A549 treated with AZD2906 at 1 μM for 4 hours (cell line): ENCODE measurements at places on chromosomes 6 and 20. TPM values are rescaled to one million over a fixed set of nuclear protein-coding genes. Genes with fewer than 3 reads are reported as not detected.

Gene CUL7
- 6.8 to 9.0 TPM (median 7.6 TPM) in 5 replicates for total RNA-seq

Gene PLAGL2
- 16.9 to 18.6 TPM (median 18.0 TPM) in 5 replicates for total RNA-seq

Gene BTNL2
- not detected in 5 replicates for total RNA-seq

Gene PPP1R16B
- 0.08 to 0.17 TPM (median 0.15 TPM) in 5 replicates for total RNA-seq

Gene HLA-DQB1
- not detected in 5 replicates for total RNA-seq

Gene GLP1R
- total RNA-seq, result not detected in 5 replicates

Gene TMEM170B
- 0.72 to 0.96 TPM (median 0.85 TPM) in 5 replicates for total RNA-seq

Gene MAK
- 0.09 to 0.13 TPM (median 0.11 TPM) in 5 replicates for total RNA-seq

Gene PDYN
- total RNA-seq, result 0.03 TPM in 1 of 5 replicates, not detected in the others

Gene TCF21
- total RNA-seq, result 0.02 to 0.08 TPM (median 0.05 TPM) in 5 replicates

Gene AVP
- not detected in 5 replicates for total RNA-seq

Gene UBE2C
- total RNA-seq, result 217 to 241 TPM (median 229 TPM) in 5 replicates
